Hematopoietic multipotent progenitor cell treated with erythropoietin and hydrocortisone succinate and interleukin-3 and kit ligand, for 15 days (in vitro differentiated cells): ENCODE measurements at places on chromosomes 11 and 22.

- no peak for DNase-seq
Measured at GRCh38 chr11:75537740-75538139, 12.0 kb upstream of the GDPD5 start.

DNA sequence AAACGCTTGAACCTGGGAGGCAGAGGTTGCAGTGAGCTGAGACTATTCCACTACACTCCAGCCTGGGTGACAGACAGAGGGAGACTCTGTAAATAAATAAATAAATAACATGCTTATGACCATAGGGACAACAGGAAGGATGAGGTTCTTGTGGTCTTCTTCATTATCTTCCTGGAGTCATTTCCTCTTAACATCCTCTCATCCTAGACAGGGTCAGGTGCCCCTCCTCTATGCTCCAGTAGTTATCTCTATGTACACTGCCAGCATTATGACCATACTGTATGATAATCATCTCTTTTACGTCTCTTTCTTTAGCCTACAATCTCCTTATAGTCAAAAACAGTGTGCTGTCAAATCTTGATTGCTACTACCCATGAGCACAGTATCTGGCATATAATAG is 17.7 kb downstream of the RAB30 start:
- DNase-seq, result no peak

GRCh38 chr11:102012946-102013345 is 34.3 kb upstream of the CFAP300 start:
- DNase-seq, result no peak

- no peak for DNase-seq
Measured at GRCh38 chr11:24773322-24773721, 276.5 kb downstream of the LUZP2 start.

- DNase-seq, result no peak
Measured at GRCh38 chr11:66643745-66644437, 5.4 kb downstream of the RBM4 start.

DNA sequence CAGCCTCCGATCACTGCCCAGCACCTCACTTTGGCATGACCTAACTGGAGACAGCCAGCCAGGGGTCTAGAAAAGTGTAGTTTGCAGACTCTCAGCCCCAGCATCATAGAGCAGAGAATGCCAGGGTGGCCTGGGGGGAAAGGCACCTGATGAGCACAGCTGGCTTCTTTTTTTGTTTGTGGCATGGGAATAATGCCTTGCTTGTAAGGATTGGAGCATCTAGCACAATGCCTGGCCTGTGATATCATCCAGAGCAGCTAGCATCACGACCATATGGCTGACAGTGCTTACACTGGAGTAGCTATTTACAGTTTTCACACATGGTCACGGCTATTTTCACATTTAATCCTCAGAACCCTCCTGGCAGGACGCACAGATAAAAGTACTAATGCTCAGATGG is 594.8 kb upstream of the B3GAT1 start:
- no peak for DNase-seq

DNA sequence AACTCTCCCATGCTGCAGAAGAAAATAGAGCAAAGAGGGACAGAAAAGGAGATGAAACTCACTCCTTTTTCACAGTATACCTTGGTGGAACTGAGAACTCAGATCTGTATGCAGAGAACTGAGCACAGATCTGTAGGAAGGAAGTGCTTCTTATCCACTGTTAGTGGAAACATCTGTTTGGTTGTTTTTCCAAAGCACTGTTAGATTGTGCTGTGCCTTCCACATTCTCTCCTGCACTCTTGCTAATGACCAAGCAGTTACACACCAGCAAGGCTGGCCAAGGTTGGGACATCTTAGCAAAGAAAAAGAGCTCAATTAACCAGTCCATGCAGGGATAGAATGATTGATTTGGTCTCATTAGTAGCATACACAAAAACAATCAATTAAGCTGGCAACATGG is 20.1 kb upstream of the SIK2 start:
- no peak for DNase-seq

DNA sequence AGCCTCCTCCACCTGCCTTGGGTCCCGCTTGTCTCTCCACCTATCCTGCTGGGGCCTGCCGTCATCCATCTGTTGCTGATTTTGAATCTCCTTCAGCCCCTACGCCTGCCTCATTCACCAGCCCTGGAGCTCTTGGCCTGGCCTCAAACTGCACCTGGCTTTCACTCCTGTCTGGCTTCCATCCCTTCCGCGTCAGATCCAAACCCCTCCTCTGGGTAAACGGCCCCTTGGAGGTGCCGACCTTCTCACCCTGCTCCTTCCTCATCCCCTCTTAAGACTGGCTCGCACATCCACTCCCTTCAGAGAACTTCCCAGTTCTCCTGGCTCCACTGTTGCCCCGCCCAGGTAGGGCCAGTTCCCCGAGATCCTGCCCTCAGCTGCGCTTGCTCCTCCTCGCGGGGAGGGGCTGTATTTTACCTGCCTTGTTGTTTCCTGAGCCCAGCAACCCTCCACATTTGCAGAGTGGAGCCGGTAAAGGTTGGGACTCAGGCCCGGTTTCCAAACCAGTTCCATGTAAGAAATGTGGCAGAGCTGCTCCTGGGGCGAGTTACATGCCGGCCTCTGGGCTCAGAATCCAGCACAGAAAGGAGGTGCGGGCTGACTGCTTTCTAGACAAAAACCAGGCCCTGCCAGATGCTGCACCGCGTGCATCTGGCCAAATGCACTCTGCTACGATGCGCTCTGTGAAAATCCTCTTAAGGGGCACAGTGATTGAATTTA is 13.9 kb upstream of the SHANK2 start:
- no peak for DNase-seq

DNA sequence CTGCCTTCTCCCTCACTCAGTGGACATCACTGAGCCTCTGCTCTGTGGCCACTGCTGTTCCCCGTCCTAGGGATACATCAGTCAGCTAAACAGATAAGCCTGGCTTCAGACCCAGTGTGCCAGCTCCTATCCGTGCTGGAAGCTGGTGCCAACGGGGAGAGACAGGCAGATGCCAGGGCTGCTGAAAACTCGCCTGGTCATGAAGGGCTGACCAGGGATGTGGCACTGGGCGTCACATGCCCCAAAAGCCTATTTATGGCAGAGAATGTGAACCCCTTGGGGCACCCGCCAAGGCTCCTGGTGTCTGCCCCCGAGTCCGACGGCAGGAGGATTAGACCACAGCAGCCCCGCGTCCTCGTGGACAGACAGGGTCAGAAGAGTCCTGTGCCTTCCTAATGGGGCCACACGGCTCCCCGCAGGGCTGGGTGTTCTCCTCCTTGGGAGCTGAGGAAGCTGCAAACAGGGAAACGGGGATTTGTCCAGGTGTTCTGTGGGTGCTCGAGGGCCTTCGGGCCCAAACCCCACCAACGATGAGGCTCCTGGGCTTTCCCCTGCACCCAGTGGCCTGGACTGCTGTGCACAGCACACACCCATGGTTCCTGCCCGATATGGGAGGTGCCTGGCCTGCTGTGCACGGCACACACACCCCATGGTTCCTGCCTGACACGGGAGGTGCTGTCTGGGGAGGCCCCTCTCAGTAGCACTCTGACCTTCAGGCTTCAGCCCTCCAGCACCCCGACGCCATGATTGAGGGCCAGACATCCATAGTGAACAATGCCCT is 19.9 kb downstream of the ANO1 start:
- DNase-seq, result no peak

DNA sequence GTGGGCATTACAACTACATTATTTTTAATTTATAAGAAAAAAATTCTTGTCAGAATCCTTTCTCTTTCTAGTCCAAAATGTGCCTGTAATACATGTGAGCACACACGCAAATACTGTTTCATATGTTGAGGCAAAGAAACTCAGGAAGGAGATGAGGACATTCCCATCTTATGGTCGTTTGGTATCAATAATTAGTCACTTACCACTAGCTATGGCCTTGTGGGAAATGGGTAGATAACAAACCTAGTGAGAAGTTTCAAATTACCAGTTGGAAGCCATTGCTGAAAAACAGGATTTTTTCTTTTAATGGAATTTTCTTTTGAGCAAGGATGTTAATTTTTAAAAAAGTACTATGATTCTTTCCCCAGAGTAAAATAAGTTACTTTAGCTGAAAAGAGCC is 25.7 kb downstream of the AMOTL1 start:
- no peak for DNase-seq

DNA sequence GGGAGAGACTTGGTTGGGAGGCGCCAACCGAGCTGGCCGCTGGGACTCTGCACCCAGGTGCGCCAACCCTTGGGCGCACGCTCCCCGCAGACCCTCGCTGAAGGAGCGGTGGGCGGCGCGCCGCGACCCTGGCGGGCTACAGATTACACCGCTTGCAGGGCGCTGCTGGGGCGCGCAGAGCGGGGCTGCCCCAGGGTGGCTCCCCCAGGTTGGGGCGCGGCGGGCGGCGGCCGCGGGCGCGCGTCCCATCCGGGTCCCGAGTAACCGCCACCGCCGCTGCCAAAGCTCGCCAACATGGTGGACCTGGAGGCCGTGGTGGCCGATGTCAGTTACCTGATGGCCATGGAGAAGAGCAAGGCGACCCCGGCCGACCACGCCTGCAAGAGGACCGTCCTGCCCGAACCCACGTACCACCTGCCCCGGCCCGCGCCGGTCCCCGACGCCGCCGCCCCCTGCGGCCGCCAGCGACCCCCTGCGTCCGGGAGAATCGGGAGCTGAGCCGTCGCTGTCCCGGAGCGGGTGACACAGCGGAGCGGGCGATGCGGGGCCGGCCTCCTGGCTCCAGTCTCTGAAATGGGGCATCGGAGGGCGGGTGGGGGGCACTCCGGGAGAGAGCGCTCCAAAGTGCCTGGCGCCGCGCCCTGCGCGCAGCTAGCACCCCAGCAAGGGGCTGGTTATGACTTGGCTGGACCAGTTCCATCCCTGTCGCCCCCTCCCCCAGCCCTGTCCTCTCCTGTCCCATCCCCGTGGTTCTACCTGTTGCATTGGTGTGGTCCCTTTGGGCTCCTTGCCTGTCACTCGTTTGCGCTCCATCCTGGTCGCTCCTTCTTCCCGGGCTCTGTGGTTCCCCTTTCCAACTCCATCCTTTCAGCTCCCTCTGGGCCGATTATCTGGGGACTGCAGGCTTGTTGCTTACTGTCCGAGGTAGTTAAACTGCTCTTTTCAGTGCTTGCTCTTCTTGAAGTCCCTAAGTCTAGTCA is 143.3 kb upstream of the GRK3 start:
- no peak for DNase-seq

GRCh38 chr11:82305123-82305522 is 428.5 kb downstream of the FAM181B start:
- no peak for DNase-seq

DNA sequence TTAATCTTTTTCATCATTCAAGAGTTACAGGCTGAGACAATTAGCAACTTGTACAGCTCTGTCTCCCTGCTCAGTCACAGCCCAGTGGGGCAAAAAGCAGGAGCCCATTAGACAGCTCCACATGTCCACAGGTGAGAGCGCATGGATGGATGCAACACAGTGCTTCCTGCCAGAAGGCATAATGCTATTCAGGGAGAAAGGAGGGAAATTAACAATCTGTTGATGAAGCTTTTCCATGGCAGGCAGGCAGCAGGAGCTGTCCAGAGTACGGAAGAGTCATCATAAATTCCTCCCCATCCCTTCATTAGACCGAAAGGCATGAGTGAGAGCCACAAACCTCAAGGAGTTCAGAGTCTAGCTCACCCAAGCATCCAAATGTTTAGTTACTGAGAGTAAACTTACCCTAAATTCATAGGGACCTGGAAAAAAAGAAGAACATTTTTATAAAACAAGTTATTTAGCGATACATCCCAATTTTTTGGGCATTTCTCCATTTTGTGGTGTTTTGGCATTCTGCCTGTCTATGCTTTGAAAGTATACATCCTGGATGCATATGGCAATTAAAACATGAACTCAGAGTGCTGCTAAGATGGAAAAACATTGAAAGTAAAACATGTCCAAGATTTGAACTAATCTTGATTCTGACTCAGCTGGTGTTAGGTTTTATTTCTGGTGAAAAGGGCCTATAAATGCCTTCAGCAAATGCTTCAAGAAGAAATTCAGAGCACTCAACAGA is 428.1 kb downstream of the OPCML start:
- DNase-seq, result no peak

- DNase-seq, result no peak
Measured at GRCh38 chr22:48654492-48654891, 1173.2 kb downstream of the BRD1 start.

GRCh38 chr11:3781423-3781822 is 15.9 kb downstream of the NUP98 start:
- DNase-seq, result no peak

- DNase-seq, result no peak
Measured at GRCh38 chr11:123718063-123718462, 23.4 kb downstream of the ZNF202 start.

DNA sequence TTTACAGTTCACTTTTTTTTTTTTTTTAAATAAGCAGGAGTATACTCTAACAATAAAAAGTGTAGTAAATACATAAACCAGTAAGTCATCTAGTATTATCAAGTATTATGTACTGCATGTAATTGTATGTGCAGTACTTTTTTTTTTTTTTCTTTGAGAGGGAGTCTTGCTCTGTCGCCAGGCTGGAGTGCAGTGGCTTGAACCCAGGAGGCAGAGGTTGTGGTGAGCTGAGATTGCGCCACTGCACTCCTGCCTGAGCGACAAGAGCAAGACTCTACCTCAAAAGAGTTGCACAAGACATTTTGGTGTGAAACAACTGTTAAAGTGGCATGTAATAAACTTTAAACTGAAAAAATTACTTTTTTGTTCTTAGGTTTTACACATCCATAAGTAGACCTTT is 16.7 kb downstream of the BCL2L13 start:
- no peak for DNase-seq

GRCh38 chr22:31160328-31160978 is 471 bp downstream of the RNF185 start:
- DNase-seq, result peak; percentile 16

GRCh38 chr11:44065161-44065661 is 859 bp upstream of the ACCS start:
- DNase-seq, result no peak

GRCh38 chr11:67356864-67357561 is 3.7 kb upstream of the POLD4 start:
- peak; percentile 81 for DNase-seq

DNA sequence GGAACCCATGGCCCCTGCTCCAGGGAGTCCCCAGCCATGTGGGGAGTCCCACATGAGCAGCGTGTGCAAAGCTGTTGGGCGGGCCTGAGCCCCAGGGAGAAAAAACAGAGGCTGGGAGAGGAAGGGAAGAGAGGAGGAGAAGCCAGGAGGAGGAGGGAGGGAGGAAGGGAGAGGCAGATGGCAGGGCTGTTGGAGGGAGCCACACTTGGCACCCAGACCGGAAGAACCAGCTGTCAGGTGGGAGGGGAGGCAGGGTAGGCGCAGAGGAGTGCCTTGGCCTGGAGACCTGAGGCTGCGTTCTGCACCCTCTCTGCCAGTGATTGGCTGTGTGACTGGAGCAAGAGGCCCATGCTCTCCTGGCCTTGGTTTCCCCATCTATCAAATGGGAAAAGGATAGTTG is 6.7 kb downstream of the SYNGR1 start:
- no peak for DNase-seq

- DNase-seq, result peak; percentile 59
Measured at GRCh38 chr11:5289696-5290095, 12.1 kb downstream of the OR51B4 start.

- DNase-seq, result no peak
Measured at GRCh38 chr11:133844217-133844616, 1.1 kb downstream of the SPATA19 start.

- no peak for DNase-seq
Measured at GRCh38 chr11:72237112-72237931, 6.7 kb downstream of the PHOX2A start.

GRCh38 chr11:35414311-35414710 is 5.0 kb downstream of the SLC1A2 start:
- DNase-seq, result no peak
